ENCODE measurements at places on chromosomes 1 and 21.

- no peak for DNase-seq
Measured at GRCh38 chr1:10986525-10986890, 25.9 kb upstream of the TARDBP start.

DNA sequence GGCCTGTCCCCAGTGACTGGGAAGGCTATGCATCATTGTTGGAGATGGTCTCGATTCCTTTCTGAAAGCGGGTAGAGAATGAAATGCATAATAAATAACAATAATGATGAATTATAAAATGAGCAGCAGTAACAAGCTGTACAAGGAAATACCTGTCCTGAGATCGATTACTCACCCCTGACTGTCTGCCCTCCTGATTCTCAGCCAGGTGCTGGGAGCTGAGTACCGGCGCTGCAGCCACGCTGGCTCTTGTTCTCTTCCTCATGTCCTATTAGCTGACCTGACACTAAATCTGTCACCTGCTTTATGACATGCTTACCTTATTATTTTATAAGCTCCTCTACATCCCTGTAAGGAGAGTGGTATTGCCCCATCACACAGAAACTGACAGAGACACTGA, 3.4 kb downstream of the AGPAT3 start:
- no peak for DNase-seq

DNA sequence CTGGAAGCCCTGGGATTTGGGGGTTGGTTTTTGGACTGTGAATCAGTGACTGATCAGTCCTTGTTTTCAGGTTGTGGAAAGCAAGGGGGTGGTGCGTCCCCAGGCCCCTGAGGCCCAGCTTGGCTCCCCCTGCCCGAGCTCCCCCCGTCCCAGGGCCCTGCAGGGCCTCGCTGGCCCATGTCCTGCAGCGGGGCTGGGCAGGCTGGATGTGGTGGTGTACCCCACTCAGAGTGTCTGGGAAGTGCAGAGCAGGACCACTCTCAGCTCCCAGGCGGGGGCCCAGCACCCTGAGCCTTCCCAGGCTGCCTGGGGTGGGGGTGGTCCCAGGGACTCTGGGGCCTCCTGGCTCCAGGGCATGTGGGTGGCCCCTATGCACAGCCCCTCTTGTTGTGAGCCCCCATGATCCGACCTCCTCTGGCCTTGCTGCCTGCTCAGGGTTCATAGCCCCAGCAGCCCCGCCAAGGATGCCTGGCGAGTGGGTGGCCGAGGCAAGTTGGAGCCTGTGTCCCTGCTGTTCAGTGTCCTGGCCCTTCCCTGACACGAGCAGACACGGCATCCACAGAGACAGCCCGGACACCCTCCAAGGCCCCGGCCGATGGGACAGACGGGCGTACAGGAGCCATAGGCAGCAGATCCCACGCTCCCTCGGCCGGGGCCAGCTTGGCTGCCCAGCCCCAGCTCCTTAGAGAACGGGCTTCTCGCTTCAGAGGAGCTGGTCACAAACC, 37.9 kb downstream of the SLX9 start:
- no peak for DNase-seq

DNA sequence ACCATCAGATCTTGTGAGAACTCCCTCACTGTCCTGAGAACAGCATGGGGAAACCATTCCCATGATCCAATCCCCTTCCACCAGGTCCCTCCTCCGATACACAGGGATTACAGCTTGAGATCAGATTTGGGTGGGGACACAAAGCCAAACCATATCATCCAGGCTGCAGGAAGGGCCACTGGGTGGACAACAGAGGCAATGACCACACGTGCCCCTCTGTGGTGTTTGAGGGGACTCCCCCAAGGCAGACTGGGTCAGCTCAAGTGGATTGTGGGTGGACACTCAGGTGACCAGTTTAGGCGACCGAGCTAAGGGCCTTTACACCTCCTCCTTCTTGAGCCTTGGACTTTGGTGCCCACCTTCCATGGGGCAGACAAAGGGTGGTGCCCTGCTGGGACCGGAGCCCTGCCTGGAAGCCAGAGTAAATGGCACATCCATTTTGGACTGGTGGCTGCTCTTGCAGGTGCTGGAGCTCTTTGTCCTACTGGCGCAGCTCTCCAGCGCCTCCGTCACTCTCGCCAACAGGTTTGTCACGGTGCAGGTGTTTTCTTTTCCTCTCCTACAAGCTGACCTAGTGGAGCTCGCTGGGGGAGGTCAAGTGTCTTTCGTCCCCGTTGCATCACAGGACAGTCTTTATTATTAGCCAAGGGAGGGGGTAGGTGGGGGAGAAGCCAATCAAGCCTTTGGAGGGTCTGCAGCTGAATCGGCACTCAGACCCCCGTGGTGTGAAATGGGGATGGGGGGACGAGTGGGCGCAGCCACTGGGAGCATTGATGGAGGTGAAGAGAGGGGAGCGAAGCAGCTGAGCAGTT, 37.6 kb downstream of the CRYAA start:
- DNase-seq = no peak

GRCh38 chr21:28150778-28151177, 841.9 kb downstream of the LTN1 start:
- DNase-seq = no peak

DNA sequence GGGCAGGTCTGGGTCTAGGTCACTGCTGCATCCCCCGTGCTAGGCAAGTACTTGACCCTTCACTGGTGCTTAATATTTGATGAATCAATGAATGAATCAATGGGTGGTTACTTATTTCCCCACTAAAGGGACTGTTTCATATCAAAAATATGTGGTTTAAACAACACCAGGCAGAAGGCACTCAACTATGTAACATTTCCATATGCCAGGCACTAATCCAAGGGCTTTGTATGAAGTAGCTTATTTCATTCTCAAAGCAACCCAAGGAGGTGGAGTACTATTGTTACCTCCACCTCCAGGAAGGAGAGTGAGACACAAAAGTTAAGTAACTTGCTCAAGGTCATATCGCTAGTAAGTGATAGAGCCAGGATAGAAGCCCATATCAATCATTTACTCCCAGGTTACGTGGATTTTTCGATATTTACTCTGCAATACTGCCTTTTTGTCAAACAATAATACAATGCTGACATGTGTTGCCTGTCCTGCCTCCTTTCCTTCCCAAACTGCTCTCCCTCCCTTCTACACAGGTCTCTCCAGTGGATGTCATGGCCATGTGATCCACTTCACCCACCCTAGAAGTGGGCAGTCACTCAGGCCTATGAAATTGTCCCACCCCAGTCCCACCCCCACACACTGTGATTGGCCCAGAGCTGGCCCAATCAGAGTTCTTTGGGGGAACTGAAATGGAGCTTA, 142.8 kb downstream of the ETS2 start:
- no peak for DNase-seq

- DNase-seq = no peak
Measured at GRCh38 chr1:168811176-168811575, 82.2 kb upstream of the DPT start.

GRCh38 chr21:23475281-23476219, 2131.7 kb downstream of the MRPL39 start:
- DNase-seq = no peak

DNA sequence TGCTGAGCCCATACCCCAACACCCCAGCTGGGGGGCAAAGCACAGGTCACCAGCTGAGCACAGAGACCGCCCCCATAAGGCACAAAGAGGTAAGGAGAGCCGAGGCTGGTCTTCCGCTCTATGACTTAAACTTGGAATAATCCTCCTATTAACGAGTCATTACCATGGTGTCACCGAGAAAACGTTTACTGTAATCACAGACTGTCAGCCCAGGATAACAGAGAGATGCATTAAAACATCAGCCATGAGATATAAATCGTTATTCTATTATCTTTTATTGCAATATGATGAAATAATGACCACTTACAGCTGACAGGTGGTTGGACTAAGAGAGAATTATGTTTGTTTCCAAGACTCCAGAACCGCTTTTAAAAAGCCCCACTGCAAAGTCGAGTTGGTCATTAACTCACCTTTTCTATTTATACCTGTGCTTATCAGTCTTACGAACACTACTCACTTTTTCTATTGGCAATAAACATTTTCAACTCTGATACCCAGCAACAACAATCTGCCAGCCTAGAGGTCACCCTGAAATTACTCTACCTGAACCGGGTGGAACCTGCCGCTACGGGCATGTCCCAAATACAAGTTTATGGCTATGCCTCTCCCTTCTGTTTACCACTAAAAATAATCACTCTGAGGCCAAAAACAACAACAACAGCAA, 21.5 kb downstream of the NPHP4 start:
- DNase-seq = no peak

GRCh38 chr1:37325010-37325409, 149.4 kb upstream of the ZC3H12A start:
- DNase-seq = no peak

DNA sequence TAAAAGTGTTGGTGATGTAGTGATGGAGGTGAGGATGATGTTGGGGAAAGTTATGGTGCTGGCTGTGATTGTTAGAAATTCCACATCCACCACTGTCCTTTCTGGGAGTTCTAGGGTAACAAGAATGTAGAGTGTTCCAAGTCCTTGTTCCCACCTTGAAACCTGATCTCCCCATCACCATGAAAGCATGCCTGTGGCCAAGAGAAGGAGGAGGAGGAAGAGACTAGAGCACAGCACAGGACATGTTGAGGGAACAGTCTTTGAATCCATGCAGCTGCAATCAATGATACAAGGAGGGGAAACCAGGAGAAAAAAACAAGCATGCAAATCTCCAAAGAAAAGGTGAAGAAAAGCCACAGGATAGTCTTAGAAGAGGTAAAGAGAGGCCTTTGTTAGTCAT, 45.9 kb upstream of the ARTN start:
- DNase-seq = no peak

DNA sequence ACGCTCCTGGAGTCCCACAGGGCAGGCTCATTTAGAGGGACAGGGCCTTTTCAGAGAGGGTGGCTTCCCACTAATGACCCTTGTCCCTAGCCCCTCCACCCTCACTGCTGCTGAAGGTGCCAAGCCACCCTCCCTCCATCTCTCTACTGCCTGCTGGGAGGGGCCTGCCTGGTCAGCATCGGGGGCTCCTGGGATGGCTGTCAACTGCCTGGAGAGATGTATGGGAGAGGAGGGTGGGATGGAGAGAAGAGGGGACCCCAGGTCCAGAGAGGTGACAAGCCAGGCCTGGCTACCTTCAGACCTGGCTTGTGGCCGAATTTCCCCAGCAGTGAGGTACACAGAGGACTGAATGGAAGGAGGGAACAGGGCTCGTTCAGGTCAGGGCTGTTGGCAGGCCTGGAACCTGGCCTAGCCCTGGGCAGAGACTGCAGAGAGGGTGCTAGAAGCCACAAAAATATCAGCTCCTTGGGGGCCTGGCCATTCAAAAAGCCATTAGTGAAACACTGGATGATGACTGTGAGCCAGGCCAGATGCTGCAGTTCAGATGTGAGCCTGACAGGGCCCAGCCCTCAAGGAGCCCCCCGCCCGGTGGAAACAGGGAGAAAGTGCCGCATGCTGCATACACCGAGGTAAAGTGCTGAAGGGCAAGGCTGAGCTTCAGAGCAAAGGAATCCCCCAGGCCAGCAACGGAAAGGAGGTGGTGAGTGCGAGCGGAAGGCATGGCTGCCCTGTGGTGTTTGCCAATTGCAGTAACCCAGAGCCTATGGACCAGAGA, 20.0 kb downstream of the MMEL1 start:
- no peak for DNase-seq

GRCh38 chr1:183886083-183886828, 81.3 kb downstream of the RGL1 start:
- no peak for DNase-seq

DNA sequence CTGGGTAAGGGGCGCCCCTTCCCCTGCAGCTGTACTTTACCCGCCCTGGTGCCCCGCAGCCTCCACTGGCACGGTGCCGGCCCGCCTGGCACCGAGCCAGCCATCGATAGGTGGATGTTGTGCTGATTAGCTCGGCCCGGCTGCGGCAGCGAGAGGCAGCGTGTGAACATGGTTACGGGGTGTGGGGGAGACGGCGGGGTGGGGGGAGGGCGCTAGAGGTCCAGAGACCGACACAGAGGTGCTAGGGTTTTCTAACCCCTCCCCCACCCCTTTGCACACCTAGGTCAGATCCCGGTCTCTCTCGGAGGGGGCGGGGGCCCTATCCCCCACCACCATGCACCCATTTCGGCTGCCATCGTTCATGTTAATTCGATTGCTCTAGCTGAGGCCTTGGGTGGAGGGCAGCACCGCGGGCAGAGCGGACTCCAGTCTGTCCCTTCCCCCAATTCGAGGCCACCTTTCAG, 6.7 kb downstream of the EFNA4 start:
- no peak for DNase-seq

GRCh38 chr1:165476776-165477175, 31.9 kb upstream of the RXRG start:
- DNase-seq = no peak

DNA sequence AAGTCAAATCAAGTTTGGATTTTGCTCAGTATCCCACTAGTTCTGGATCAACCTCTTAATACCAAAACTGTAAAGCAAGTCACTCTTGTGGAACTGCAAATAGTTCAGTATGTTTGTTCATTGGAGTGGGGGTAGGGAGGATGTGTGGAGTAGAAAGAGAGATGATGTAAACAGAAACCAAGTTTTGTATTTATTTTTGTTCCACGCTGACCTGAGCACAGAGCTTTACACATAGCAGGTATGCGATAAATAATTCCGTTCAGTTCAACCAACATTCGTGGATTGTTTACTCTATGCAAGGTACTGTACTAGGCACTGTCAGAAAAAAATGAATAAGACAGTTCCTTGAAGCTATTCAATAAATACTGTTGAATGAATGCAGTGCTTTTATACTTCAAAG, 4.5 kb upstream of the ZNF644 start:
- no peak for DNase-seq

GRCh38 chr1:152697701-152698600, at the start of gene LCE2A:
LCE2A (plus strand) TSS chr1:152698345; CDS start chr1:152698902, 557 bp downstream.
- DNase-seq = no peak

DNA sequence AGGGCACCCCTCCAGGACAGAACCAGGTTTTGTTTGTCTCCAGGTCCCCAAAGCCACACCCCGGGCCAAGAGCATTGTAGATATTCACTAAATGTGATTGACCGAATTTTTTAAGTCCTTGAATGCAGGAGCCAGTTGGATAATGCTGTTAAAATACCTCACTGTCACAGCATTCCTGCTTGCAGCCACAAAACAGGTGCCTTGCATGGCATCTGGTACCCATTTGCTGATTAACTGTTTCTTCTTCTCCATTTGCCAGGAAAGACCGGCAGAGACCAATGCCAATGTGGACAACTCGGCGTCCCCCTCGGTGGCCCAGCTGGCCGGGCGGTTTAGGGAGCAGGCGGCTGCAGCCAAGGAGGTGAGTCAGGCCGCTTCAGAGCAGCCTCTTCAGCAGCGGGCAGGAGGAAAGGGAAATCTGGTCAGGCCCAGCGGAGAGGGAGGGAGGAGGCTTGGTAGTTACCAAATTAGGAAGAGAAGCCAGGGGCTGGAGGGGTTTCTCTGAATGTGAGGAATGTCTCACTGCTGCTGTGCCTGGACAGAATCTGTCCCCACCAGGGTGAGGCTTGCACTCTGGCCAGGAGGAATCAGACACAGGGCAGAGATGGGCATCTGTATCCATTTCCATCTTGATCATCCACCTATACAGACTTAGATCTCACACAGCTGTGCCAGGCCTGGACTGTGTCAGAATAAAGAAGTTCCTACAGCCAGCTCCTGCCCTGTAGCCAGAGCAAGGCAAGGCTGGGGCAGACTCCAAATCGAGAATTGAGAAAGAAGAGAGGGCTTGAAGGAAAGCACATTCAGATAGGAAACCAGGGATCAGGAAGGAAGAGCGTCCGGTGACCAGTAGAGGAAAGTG, 37.9 kb upstream of the MPZL1 start:
- no peak for DNase-seq
